Aorta (tissue), 5 donors: ENCODE measurements at places on chromosomes 2 and 18. TPM values are rescaled to one million over a fixed set of nuclear protein-coding genes. Genes with fewer than 3 reads are reported as not detected.
A peak's percentile ranks its signal among the peaks of the same experiment; 100 is the strongest.

DNA sequence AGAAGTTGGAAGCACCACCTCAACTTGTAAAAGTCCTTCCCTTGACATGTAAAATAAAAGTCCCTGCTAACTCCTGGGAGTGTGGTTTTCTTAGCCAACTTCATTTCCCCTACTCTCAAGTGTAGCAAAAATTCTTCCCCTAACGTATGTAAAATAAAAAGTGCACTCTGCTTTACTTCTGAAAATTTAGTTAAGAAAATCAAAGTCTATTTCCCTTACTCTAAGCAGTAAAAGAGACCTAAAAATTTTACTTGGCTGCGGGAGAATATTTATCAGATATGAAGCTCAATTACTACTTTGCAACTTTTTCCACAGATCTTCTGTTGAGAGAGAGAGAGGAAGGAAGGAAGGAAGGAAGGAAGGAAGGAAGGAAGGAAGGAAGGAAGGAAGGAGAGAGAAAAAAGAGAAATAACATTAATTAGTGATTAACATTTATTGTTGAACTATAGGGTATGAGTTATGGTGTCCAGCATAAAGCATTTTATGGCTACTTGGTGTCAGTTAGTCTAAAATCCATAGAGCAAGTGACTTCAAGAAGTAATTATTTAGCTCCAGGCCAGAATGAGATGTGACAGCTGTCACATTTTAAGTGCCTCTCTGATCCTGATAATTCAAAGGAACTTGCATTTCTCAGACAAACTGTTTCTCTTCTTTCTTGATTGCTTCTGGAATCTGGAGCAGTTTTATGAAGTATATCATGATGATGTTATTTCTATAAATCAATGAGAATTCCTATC, 210.3 kb downstream of the TMX3 start:
- no peak overlapping the region for H3K4me3 ChIP-seq
- no peak overlapping the region for H3K27ac ChIP-seq
- H3K27me3 ChIP-seq: no peaks in the 10 kb centered on the region
- no peak for DNase-seq
- H3K4me1 ChIP-seq: no peaks in the 10 kb centered on the region

GRCh38 chr2:108605947-108606346, 71.7 kb downstream of the LIMS1 start:
- no peaks in the 10 kb centered on the region for H3K27me3 ChIP-seq
- H3K4me3 ChIP-seq: no peak overlapping the region
- no peaks in the 10 kb centered on the region for H3K4me1 ChIP-seq
- H3K36me3 ChIP-seq: no peaks in the 10 kb centered on the region
- DNase-seq: no peak

DNA sequence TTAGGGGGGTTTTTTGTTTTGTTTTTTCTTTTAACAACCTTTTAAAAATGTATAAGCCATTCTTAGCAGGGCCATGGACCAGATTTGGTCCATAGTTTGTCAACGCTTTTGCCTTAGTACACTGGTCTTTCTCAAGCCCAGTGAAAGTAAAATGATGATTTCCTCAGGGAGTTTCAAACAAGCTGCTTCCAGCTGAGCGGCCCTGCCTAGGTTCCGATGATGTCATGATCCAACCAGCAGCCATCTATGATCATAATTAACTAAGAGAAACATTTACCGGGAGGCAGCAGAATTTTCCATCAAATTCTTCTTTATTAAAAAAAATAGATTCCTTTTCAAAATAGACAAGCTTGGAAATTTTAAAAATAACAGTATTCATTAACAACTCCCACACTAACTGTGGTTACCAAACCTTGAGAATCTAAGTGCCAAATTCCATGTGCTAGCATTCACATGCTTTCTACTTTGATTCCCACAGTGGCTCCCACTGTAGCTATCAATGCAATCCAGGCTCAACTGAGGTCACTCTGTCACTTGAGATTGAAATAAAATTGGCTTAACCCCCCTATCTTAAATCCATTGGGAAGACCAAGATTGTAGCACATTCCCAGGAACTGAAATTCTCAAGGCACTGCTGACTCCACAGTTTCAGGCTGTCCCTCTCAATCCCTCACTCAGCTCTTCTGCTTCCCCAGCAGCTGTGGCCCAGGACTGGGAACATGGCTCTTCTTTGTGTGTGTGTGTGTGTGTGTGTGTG, 148.9 kb downstream of the RNF152 start:
- no peaks in the 10 kb centered on the region for H3K36me3 ChIP-seq
- peaks cover 8% of the 10 kb centered on the region for H3K4me1 ChIP-seq
- H3K27ac ChIP-seq: peak overlapping the region; percentile 84
- no peak for DNase-seq

DNA sequence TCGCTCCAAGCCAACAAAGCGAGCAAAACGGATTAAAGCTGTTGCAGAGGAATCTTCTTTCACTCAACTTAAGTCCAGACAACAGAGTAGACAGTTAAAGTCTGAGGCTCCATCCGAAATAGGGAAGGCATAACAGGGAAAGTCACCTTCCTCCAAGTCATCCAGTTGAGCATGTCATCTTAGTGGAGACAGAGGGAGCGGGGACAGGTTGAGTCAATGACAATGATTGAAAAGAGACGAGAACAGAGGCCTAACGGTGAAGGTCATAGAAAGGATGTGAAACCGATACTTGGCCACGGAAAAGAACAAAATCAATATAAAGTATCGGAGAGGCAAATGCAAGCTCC, 455 bp downstream of the C18orf32 start:
- DNase-seq: no peak
- H3K4me1 ChIP-seq: no peaks in the 10 kb centered on the region
- H3K27ac ChIP-seq: peak overlapping the region; percentile 83
- H3K27me3 ChIP-seq: no peaks in the 10 kb centered on the region
- no peaks in the 10 kb centered on the region for H3K36me3 ChIP-seq
- H3K4me3 ChIP-seq: peak overlapping the region; percentile 89

- DNase-seq: no peak
- no peak overlapping the region for H3K4me3 ChIP-seq
- H3K27me3 ChIP-seq: no peaks in the 10 kb centered on the region
- H3K36me3 ChIP-seq: no peaks in the 10 kb centered on the region
- H3K27ac ChIP-seq: no peak overlapping the region
- H3K4me1 ChIP-seq: no peaks in the 10 kb centered on the region
Measured at GRCh38 chr2:188789951-188790350, 184.2 kb upstream of the COL3A1 start.

DNA sequence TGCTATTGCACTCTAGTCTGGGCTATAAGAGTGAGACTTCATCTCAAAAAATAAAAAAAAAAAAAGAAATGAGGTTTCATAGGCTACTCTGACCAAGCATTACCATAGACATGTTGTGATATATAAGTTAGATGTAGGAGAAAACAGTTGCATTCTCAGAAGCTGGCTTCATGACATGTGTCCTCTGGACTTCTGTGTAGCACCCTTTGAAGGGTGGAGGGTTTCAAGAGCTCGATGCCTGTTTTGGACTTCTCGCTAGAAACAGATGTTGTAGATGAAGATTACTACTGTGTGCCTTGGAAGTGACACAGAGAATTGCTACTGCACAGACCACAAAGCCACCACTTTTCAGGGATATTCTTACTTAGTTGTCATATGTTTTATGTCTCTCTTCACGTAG, 91.0 kb downstream of the TMEM247 start:
- peaks cover 3% of the 10 kb centered on the region for H3K4me1 ChIP-seq
- H3K36me3 ChIP-seq: no peaks in the 10 kb centered on the region
- H3K27ac ChIP-seq: no peak overlapping the region
- no peak overlapping the region for H3K4me3 ChIP-seq

The ZNF521 gene
- total RNA-seq: 26.4 TPM
